Activated T-helper 9 cell treated with anti-CD3 and anti-CD28 coated beads, Interleukin-2, amount 50 U/mL, for 16 hours (primary cell): ENCODE measurements at places on chromosomes 7 and 10.

DNA sequence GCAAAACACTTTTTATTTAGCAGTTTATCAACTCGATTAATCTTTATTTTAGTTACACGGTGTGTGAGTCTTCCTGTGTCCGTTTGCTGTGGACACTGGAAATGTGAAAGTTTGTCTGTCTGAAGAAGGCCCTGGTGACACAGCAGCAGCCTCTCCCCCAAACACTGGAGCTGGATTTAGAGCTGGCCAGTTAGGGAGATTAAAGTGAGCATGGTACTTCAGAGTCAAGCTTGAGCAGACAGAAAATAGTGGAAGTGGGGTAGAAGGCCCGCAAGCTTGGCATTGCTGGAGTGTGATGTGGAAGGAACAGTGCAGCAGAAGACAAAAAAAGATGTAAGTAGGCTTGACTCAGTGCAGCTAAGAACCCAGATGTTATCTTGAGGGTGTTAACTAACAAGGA is 85.9 kb downstream of the POM121L12 start:
- DNase-seq: no peak

- DNase-seq: no peak
Measured at GRCh38 chr7:144720149-144720548, 115.7 kb downstream of the TPK1 start.

- no peak for DNase-seq
Measured at GRCh38 chr7:137462074-137462715, 118.7 kb upstream of the PTN start.

DNA sequence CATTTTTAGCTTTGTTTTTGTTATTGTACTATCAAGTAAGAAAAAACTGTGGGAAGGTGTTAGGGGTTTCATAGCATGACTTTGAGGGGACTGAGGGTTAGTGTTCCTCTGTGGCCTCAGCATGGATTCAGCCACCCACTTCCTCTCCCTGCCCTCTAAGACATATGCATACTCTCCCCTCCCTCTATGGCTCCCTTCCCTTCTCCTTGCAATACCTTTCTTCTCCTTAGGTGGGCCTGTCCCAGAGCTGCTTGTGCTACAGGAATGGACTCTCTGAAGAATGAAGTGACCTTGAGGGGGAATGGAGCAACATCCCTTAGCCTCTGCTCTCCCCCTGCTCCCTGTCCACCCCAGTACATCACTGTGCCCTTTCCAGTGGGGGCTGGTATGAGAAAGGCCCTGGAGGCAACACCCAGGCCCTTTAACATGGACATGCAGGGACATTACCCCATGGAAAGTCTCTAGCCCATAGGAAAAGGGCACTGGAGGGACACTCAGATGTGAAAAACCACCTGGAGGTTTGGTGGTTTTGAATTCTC is 22.4 kb downstream of the CDH23 start:
- no peak for DNase-seq

- no peak for DNase-seq
Measured at GRCh38 chr10:126013489-126014281, 117.3 kb downstream of the FANK1 start.

GRCh38 chr10:58967551-58968388 is 208.7 kb upstream of the PHYHIPL start:
- no peak for DNase-seq

- DNase-seq: no peak
Measured at GRCh38 chr10:59266321-59266720, 89.9 kb downstream of the PHYHIPL start.

DNA sequence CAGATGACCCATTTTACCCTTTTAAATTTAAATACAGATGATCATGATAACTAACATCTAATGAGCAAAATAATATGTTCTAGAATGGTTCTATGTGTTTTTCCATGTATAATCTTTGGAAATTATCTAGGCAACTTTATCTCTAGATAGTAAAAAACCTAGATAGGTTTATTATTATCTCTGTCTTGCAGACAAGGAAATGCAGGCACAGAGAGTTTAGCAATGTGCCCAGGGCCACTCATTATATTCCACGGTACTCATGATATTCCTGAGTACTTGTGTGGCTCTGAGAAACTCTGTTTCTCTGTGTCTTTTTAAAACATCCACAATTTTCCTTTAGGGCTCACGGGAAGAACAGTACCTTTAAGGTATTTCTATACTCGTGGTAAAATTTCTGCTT is 26.4 kb upstream of the SNX13 start:
- no peak for DNase-seq

DNA sequence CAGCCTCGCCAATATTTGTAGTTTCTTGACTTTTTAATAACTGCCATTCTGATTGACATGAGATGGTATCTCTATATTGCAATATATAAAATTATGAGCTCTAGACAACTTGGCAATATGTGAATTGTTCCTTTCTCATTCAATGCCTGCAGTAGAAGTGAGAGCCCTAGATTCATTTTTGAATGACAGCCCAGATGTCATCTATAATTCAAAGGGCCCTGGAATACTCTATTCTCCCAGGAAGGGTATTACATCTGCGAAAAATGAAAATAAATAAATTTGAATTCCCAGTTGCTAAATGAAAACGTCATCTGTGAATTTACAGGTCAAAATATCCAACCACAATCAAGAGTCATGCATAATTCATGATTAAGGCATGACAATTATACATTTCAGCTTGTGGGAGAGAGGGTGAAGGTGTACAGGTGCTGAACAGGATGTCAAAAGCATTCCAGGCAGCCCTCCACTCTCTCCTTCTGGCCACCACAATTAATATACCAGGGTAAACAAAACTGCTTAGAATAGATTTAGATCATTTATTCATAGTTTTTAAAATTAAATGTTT is 1147.3 kb downstream of the XPNPEP1 start:
- DNase-seq: no peak

DNA sequence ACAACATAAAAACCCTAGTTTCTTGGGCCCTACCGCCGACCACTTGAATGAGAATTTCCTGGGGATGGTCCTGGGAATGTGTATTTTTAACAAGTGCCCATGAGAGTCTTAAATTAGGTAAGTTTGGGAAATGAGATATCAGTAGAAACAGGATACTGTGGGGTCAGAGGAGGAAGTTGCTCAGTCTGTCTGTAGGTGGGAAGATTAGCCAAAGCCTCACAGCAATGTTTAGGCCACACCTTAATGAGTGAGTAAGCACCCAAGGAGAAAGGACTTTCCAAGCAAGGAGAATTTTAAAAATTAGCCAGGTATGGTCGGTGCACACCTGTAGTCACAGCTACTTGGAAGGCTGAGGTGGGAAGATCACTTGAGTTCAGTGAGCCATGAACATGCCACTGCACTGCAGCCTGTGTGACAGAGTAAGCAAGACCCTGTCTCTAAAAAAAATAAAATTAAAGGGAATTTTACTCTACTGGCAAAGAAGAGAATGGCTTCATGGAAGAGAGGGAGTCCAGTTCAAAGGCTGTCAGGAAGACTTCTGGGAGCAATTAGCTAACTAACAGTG is 31.9 kb downstream of the PAPSS2 start:
- no peak for DNase-seq

GRCh38 chr7:94665426-94665825 is 9.5 kb upstream of the SGCE start:
- no peak for DNase-seq
